ENCODE measurements at places on chromosomes 4 and X.

DNA sequence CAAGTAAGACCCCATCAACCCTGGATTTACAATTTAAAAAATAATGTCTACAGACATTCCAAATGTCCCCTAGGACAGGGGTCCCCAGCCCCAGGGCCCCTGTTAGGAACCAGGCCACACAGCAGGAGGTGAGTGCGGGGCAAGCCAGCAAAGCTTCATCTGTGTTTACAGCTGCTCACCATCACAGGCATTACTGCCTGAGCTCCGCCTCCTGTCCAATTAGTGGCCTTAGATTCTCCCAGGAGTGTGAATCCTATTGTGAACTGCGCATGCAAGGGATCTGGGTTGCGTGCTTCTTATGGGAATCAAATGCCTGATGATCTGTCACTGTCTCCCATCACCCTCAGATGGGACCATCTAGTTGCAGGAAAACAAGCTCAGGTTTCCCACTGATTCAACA is 146.1 kb downstream of the ATP10D start:
- DNase-seq: peak; percentile 83

DNA sequence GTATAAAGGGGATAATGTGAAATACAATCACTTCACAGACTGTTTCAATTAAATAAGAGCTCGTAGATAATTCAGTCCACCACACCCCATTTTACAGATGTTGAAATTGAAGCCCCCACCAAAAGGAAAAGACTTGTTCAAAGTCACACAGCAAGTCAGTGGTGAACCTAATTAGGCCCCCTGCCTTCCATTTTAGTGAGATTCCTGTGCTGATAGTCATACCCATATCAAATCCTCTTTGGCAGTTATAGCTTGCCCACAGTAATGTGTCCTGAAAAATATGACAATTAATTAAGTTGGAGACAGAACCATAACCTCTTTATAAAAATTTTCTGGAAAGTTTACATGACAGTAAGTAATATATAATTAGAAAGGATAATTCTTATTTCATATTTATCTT is 58.0 kb downstream of the AR start:
- no peak for DNase-seq

DNA sequence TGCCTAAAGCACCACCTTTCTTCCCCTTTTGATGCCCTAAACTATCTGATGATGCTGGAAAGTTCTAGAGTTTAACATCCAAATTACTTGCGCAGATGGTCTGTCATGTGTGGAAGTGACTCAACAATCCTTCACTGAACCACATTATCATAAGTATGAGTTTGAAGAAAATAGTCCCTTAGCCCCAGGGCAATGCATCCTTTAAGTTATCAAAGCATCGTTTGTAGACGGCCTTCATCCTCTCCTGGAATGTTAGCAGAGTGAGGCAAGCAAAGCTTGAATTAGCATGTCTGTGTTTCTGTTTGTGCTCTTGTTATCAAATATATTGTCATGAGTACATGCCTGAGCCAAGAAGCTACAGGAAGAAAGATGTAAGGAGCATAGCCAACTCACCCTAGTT is 570.9 kb downstream of the MID1IP1 start:
- no peak for DNase-seq

DNA sequence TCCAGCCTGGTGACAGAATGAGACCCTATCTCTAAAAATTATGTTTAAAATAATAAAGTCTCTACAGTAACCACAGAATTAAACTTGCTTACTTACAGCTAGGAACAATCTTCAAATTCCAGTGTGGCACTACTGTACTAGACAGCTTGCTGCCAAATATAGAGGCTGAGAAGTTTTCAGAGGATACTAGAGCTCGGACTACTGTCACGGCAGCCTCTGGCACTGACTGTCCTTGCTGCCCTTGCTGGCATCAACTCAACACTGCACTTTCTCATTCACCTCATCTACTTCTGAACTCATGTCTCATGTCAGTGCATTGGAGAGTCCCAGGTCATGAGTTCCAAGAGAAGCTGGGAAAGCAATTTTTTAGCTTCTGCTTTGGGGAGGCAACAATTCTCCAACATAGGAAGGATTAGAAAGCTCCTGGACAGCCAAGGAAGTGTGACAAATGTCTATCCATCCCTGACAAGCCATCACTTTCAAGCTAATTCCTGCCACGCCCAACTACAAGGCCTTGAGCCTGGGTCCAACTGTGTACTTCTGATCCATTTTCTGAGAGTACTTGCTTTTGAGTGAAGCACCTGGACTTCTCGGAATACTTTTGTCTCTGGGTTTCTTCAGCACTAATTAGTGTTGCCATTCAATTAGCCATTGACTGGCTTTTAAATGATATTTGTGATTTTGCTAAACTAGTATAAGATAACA is 98.6 kb upstream of the NR3C2 start:
- no peak for DNase-seq

GRCh38 chrX:39165773-39166172 is 364.5 kb downstream of the MID1IP1 start:
- DNase-seq: no peak

DNA sequence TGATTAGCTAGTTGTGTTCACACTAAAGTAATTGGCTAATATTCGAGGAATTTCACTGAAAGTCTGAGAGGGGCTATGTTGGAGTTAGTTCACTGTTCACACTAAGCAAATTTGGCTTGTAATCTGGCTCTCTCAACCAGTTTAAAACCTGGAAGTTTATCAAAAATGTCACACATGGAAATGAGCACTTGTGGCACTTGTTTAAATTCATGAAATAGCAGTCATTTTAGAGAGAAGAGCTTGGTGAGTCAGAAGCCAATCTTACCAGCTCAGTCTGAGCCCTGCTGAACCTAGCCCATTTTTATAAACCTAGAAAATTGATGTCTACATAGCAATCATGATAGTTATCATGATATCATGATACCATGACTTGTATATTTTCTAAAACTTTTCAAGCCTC is 90.7 kb upstream of the JADE1 start:
- no peak for DNase-seq

GRCh38 chr4:73317092-73317491 is 58.5 kb upstream of the ANKRD17 start:
- no peak for DNase-seq

DNA sequence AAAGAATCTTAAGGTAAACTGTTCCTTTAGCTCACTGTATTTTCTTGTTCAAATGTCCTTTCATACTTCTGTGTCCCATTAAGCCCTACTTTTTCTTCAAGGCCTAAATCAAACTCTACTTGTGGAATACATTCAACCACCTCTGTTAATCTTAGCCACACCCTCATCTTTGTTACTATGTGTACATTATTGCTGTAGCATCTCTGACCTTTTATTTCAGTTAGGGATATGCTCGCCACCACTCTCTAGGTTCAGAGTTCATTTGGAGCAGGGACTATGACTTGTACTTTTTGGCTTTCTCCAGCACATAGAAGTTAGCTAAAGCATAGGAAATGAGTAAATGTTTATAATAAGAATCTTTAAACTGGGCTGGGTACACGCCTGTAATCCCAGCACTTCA is 6.8 kb upstream of the PNPLA4 start:
- no peak for DNase-seq

- no peak for DNase-seq
These were observed 94.2 kb upstream of the TEX13D start for GRCh38 chrX:124238268-124238667.

GRCh38 chrX:68929332-68930150 is 100.7 kb downstream of the EFNB1 start:
- DNase-seq: no peak

- no peak for DNase-seq
These were observed 169.4 kb downstream of the ZNF674 start for GRCh38 chrX:46375831-46376230.

- DNase-seq: no peak
These were observed 16.3 kb downstream of the NAT8L start for GRCh38 chr4:2075171-2075986.

DNA sequence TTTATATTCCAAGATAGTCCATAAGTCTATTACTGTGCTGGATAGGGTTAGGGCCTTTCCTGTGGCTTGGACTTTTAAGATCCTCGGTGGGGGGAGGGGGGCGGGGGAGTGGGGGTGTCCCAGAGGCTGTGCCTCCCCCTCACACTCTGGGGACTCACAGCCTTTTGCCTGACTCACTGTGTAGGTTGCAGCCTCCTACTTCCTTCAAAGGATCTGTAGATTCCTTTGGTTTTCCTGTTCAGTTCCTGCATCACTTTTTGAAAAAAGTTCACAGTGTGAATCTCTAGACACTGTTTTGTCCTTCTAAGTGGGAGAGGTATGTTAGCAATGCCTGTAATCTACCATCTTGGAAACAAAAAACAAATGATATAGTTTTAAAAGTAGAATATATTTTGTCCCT is 999.9 kb downstream of the GLUD2 start:
- no peak for DNase-seq

GRCh38 chr4:1870578-1871443 is at the start of gene NSD2:
Gene NSD2, plus strand, starts transcription at chr4:1871393. Its CDS starts 29,262 bp downstream, at chr4:1900655.
- DNase-seq: peak; percentile 89

DNA sequence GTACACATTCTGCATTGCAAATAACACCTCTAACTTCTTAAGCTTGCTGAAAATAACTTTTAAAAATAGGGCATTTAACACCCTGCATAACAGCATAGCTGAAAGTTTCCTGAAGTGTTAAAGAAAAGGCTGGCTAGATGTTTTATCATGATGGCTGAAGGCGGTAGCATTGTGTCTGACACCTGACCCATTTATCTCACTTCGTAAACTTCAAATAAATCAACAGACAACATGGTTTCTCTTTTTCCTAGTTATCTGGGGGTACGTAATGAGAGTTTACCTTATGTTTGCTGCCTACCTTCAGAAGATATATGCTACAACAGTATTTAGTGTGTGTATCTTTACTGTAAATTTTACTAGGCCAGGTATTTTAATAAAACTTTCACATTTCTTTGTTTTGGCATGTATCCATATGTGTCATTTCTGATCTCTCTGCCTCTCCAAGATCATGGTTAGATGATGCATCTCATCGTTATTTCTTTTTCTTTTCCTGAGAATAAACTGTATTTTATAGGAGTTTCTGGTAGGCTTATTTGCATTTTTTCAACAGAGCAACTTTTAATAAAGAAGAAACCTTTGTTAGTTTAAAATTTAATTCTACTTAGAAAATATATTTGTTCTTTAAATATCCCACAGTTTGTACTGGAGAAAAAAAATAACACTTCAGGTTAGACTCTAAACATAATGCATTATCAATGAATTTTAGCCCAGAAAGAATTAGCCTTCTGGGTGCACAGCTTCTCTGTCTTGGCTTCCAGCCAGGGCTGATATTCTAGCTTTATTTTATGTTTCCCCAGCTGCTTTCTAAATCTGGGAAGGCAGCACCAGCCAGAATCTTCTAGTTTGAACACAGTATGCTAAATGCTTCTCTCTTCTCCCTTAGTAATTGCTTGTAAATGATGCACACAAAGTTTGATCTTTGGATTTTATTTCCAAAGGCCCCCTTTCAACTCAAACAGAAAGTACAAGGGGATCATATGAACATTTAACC is 2.9 kb downstream of the NDST4 start:
- DNase-seq: peak; percentile 67

DNA sequence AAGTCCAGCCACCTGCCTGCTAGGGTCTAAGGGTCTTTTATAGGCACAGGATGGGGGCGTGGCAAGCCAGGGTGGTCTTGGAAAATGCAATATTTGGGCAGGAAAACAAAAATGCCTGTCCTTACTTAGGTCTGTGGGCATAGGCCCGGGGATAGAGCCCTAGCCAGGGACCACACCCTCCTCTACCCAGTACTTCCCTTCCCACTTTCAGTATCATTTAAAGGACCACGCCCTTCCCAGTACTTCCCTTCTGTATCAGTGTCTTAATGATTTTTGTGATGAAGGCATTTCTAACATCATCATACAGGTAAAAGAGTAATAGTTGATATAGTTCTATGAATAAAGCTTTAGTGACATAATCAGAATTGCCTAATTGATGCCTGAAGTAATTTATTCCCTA is 11.4 kb downstream of the BANK1 start:
- no peak for DNase-seq

DNA sequence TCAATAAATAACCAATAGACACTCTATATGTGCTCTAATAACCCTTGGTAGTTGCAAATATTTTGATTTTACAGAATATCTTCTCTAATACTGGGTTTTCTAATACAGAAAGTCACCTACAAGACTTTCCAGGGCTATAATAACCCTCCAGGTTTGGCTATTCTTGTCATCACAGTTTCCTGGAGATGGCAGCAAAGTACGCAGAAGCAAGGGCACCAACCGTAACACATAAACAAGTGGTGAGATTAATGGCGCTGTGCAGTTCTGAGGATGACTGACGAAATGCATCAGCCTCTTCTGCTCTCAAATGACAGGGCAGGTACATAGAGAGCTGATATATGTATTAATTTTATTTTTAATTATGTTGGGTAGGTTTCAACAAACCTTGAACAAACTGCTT is 122.4 kb downstream of the C4orf33 start:
- DNase-seq: peak; percentile 77

DNA sequence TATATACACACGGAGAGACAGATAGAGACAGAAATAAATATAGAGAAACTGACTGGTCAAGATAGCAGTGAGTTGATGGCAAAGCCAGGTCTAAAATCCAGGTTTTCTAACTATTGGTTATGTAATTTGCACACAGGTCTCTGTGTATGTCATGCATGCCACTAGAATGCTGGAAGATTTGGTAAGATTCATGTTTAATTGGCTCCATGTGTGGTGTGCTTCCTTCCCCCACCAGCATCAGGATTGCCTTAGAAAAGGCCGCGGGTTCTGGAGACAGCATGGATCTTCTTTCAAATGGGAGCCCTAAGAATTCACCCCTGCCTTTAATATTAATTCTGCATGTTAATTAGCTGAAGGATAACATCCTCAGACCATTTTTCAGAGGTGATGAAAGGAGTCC is 31.3 kb downstream of the HAND2 start:
- no peak for DNase-seq

- peak; percentile 35 for DNase-seq
These were observed 38.2 kb upstream of the OCIAD2 start for GRCh38 chr4:48944756-48945241.

GRCh38 chr4:38764277-38764676 is 18.5 kb downstream of the TLR10 start:
- DNase-seq: no peak

DNA sequence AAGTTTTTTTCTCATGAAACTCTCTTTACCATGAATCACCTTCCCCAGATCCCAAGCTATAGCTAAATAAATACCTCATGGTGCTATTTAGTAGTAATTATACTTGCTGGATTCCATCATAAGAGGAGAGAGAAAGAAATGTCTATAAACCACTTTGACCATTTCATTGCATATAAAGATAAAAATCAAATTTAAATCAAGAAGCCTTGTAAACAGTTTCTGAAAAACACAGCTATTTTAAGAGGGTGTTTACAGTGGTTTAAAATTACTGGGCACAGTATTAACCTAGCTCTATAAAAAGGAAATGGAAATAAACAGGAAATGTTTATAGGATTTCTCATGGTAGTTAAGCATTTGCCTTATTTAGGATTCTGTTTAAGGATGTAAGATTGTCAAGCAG is 637.9 kb downstream of the ADGRL3 start:
- DNase-seq: no peak

DNA sequence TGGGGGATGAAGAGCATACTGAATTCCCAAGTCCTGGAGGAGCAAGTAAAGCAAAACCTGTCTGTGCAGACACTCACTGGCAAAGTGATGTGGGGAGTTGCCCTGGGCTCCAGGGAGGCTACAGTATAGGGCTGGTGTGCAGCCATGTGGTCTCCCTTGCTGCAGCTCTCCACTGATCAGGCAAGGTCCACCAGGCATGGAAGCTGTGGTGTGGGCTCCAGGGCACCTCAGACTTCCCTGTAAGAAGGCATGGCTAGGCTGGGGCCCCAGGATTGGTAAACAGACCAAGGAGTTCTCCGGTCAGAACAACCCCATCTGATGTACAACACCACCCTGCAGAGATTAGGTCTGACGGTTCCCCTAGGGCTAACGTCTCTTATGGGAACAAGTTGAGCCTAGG is 241.9 kb upstream of the NDST4 start:
- DNase-seq: no peak

Data from NCI-H82 (cell line).